ENCODE measurements at places on chromosomes 4 and X.

GRCh38 chr4:90994851-90995574, 867.8 kb downstream of the CCSER1 start:
- DNase-seq = no peak

DNA sequence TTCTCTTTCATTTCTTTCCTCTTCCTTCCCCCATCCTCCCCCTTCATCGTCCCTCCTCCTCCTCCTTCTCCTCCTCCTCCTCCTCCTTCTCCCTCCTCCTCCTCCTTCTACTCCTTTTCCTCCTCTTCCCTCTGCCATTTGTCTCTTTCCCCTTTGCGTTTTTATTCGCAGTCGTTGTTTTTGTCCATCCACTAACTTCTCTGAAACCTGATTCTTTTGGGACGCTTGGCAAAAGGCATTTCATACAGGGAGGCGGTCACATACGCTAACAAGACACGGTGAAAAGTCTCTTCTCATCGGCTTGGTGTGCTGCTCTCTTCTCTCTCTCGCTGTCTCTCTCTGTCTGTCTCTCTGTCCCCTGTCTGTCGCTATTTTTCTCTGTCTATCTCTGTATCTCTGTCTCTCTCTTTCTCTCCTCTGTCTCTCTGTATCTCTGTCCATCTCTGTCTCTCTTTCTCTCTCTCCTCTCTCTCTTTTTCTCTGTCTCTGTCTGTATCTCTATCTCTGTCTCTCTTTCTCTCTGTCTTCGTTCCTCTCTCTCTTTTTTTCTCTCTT, 5.4 kb upstream of the SHOX start:
- DNase-seq = peak; percentile 42

DNA sequence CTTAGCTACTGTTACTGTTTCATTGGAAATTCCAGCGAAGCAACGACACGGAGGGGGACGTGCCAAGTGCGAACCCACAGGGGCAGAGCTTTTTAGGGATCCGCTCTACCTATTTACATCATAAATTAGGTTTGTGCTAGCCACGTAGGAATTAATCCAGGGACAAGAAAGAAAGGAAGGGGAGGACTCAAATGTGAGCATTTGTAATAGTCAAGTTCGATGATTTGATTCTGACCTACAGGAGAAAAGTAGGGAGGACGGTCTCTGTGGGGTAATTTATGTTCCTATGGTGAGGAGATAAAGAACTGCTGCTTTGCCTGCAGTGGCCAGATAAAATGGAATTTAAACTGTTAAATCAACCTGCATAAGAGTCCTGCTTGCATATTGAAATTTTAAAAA, 1.7 kb downstream of the INTS6L start:
- DNase-seq = no peak

- DNase-seq = no peak
These were observed 1701.5 kb upstream of the TENM3 start for GRCh38 chr4:180541678-180542077.

- DNase-seq = peak; percentile 29
These were observed 82.2 kb upstream of the SCOC start for GRCh38 chr4:140291259-140291658.

GRCh38 chr4:66574145-66574978, 904.1 kb upstream of the EPHA5 start:
- peak; percentile 40 for DNase-seq

DNA sequence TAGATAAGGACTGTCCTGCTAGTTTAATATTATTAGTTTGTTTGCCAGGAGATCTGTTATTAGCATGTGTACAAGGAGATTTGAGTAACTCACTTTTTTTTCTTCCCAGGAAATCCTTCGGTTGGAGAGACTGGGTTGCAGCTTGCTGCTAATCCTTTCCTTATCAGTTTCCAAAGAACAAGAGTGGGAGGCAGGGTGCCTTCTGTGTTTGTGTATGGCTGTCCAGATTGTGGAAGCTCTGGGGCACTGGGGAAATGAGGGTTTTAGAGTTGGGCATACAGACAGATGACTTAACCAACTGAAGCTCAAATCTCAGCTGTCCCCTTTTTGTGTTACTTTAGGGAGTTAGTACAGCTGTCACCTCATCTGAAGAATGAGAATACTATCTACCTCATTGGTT, 12.6 kb upstream of the SUPT20HL1 start:
- DNase-seq = no peak

DNA sequence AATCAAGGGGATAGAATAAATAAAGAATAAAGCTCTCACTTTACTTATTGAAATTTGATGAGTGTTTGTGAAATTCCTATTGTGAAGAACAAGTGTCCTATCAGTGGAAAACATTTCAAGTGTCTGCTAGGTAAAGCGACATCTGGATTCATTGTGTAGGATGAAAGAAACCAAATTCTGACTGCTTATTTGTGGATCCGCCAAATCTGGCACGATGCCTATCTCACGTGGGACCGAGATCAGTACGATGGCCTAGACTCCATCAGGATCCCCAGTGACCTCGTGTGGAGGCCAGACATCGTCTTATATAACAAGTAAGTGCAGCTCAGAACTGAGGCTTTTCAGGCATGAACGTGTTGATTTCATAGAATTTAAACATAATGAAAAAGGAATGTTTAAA, 1.9 kb downstream of the CHRNA9 start:
- DNase-seq = no peak

DNA sequence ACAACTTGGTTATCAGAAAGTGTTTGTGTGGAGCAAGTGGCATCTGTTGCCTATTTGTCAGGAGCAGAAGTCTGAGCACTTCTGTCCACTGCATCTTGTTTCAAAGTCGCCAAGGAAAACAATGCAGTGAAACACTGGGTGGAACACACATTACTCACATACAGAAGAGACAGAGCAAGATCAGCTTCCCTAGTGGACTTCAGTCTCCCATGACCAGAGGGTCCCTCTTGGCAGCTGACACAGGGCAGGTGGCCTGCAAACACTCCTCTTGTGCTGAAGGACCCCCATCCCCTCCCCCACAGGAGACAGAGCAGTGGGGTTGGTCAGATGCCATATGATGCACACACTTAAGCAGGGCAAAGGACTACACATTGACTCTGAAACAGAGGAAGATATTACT, 3.6 kb upstream of the BBS12 start:
- peak; percentile 31 for DNase-seq

DNA sequence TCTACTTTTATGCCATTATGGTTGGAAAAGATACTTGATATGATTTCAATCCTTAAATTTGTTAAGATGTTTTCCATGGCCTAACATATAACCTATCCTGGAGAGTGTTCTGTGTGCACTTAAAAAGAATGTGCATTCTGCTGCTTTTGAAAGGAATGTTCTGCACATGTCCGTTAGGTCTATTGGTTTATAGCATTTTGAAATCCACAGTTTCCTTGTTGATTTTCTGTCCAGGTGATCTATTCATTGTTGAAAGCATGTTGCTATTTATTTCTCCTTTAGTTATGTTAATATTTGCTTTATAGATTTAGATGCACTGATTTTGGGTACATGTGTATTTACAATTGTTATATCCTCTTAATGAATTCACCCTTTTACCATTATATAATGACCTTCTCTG, 5.7 kb upstream of the KLKB1 start:
- no peak for DNase-seq

- DNase-seq = peak; percentile 59
These were observed 90.0 kb downstream of the AREG start for GRCh38 chr4:74534936-74535335.

DNA sequence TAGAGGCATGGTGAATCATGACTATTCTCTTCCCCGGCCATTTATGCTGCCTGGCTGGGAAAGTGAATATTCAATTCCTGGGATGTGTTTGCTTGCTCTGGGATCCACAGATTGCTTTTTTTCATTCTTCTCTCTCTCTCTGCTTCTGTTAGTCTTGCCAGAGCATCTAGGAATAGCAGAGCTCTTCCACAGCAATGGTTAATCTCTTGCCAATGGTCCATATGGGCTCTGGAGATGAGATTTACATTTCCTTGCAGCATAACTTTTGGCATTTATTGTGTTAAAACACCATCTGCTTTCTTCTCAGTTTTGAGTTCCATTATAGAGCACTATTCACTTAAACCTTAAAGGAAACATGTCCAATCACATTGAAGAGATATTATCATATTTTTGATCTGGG, 59.2 kb upstream of the GUCY1A1 start:
- no peak for DNase-seq

DNA sequence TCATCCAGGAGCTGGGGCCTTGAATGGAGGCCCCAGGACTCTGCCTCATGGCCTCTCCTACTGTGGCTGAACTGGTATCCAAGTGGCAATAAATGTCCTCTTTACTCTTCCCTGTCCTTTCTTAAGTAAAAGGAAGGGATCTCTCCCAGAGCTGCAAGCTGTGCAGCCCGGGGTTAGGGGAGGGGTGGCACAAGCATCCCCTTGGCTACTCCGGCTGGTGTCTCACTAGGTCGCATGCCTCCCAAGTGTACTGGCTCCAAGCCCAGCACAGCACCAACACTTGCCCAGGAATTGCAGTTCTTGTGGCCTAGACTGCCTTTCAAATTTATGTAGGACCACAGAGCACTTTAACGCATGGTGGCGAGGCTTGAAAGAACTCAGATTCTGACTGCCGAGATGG, 44.7 kb upstream of the MED14 start:
- no peak for DNase-seq

- DNase-seq = peak; percentile 50
These were observed 42.4 kb downstream of the CLCN4 start for GRCh38 chrX:10199212-10199611.

GRCh38 chr4:79687006-79687405, 279.0 kb upstream of the GK2 start:
- no peak for DNase-seq

GRCh38 chr4:18128241-18128640, 106.7 kb upstream of the LCORL start:
- DNase-seq = no peak

- DNase-seq = no peak
These were observed 25.6 kb upstream of the DAPP1 start for GRCh38 chr4:99790796-99791617.

GRCh38 chr4:125676583-125676982, 361.8 kb downstream of the FAT4 start:
- no peak for DNase-seq

DNA sequence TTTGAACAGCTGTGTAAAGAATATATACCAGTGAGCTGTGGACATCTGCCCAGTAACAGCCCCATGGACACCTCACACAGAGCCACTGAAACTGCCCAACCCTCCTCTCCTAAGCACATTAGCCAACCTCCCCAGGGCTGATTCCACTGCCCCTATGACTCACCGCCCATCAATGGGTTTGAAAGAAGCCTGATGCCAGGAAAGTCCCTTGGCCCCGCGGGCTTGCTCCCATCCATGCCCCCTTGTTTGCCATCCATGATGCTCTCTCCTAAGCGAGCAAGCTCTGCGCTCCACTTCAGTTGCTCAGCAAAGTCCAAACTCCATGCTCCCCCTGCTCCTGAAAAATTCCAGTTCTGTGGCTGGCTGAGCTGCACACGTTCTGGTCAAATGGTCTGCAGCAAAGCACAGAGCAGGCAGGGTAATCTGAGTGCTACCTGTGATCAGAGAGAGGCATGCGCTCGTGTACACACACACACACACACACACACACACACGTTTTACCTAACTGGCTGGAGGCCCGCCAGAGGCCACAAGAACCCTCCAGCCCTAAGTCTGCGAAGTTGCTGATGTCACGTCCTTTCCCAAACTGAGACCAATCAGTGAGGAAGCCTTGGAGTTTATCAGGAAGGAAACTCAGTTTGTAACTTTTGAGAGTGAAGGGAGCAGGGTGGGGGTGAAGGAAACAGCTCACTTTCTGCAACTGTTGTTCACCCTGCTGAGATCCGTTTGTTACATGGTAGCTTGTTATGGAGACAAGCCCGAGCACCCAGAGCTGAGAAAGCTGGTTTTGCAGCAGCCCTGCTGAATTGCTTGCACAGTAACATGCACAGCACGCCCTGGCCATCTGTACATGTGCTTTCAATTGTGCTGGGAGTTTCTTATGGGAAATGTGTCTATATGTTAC, at the start of gene ASB9:
TSS of gene ASB9 (minus strand) at position 466 of the 904 bp plus-strand sequence. CDS start at position 257, 209 bp downstream.
- peak; percentile 35 for DNase-seq

- no peak for DNase-seq
These were observed 26.2 kb downstream of the RFC1 start for GRCh38 chr4:39339968-39340367.

GRCh38 chr4:56739066-56739777, 58.1 kb upstream of the HOPX start:
- peak; percentile 43 for DNase-seq

- no peak for DNase-seq
These were observed 4.8 kb downstream of the CPE start for GRCh38 chr4:165383591-165384073.

Measured in AG10803 (cell line).